ENCODE measurements at places on chromosomes 5 and 9.

- DNase-seq = no peak
Observed at GRCh38 chr5:106962464-106963230, 708.1 kb downstream of the EFNA5 start.

- DNase-seq = no peak
Observed at GRCh38 chr5:40999142-40999541, 72.0 kb downstream of the MROH2B start.

DNA sequence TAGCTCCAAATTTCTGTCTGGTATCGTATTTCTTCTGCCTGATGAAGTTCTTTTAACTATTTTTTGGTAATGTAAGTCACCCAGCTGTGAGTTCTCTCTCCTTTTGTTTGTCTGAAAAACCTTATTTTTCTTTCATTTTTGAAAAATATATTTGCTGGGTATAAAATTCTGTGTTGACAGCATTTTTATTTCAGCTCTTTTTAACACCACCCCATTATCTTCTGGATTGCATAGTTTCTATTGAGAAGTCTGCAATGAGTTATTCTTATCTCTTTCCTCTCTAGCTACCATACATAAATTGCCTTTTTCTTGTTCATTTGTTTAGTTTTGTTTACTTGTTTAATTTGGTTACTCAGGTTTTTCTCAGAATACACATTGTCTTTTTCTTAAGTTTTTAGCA is 109.1 kb downstream of the NSG2 start:
- no peak for DNase-seq

DNA sequence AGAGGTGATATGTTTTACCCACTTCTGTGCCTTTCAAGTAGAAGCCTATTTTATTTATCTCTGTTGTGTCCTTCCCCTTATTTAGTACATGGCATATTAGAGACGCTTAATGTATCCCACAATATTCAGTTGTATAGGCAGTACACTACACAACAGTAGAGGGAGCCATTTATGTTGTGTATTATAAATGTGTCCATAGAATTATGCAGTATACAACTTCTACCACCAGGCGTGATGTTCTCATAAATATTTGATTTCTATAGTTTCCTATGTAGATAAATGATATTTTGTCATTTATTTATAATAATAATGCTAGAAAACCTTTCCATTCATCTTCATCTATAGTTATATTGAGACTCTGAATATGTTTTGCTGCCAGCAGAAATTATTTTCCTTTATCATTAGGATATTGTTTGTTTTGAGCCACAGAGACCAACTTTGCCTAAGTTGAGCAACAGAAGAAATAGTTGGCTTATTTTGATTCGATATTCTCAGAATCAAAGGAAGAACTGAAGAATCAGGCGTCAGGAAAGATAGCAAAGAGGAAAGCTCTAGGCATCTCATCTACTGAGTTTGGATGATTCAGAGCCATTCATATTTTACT is 81.7 kb downstream of the ADAMTS19 start:
- DNase-seq = no peak

DNA sequence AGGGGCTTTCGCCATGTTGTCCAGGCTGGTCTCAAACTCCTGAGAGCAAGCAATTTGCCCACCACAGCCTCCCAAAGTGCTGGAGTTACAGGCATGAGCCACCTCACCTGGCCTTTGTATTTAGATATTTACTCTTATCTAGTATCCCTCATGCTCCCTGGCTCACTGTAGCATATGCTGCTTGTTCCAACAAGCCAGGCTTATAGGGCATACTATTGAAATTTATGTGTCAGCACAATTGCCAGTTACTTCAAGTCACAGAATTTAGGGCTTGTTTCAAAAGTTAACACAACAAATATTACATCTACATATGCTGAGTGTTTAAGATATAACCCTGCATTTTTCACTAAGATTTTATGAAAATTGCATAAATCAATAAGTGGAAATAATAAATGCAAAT is 469.2 kb upstream of the ZNF608 start:
- DNase-seq = no peak

GRCh38 chr5:125298746-125299379 is 552.4 kb upstream of the ZNF608 start:
- no peak for DNase-seq

DNA sequence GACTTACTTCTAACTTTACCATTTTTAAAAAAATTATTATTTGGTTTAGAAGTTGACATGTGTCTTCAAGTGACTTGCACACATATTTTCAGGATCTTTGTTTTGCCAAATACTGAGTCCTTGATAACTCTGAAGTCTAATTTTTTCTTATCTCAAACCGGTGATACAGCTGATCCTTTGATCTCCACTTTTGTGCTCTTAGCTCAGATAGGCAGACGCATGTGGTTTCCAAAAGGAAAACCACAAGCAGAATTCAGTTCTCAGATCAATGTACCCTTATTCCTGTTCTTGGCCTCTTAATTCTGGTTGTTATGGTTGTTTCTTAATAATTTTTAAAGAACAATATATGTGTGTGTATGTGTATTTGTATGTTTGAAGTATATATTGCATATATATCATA is 238.3 kb upstream of the EDIL3 start:
- DNase-seq = no peak

GRCh38 chr5:76086095-76086494 is 2.9 kb downstream of the SV2C start:
- no peak for DNase-seq

DNA sequence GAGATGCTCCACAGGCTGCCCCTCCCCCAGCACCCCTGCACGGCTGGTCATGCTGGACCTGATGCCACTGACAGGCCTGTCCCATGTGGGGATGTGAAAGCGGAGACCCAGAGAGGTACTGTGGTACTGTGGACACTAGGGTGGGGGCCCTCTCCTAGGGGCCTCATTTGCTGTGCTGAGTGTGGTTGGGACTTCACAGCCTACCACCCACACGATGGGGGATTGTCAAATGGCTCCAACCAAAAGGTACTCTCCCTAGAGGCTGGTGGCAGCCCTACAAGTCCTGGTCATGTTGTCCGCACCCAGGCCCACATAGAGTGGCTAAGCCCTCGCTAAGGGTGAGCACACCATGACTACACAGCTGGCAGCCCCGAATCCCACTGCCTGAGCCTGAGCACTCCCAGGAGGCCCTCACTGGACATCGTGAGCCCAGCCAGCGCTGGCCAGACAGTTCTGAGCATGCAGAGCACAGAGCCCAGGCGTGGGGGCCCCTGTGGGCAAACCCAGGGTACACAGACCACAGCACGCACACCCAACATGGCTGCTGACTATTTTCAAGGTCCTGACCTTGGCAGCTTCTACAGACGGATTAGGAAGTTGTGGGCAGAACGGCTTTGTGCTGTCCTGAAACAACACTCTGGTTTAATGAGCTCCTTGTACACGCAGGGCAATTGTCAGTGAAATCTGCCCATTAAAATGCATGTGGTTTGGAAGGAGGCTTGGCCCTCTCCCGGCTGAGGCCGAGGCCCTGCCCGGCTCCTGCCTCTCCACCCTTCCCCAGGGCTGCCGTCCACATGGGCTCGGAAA is 214.1 kb downstream of the HSPA4 start:
- no peak for DNase-seq
